ENCODE measurements at places on chromosomes 4 and X.

- DNase-seq = no peak
These were observed 204.6 kb downstream of the RTL9 start for GRCh38 chrX:110563282-110563681.

GRCh38 chr4:118348886-118349285, 3.9 kb downstream of the PRSS12 start:
- no peak for DNase-seq

GRCh38 chrX:120235284-120235683, 15.3 kb upstream of the ZBTB33 start:
- no peak for DNase-seq

- DNase-seq = no peak
These were observed 60.9 kb downstream of the CAMK2D start for GRCh38 chr4:113700602-113701150.

DNA sequence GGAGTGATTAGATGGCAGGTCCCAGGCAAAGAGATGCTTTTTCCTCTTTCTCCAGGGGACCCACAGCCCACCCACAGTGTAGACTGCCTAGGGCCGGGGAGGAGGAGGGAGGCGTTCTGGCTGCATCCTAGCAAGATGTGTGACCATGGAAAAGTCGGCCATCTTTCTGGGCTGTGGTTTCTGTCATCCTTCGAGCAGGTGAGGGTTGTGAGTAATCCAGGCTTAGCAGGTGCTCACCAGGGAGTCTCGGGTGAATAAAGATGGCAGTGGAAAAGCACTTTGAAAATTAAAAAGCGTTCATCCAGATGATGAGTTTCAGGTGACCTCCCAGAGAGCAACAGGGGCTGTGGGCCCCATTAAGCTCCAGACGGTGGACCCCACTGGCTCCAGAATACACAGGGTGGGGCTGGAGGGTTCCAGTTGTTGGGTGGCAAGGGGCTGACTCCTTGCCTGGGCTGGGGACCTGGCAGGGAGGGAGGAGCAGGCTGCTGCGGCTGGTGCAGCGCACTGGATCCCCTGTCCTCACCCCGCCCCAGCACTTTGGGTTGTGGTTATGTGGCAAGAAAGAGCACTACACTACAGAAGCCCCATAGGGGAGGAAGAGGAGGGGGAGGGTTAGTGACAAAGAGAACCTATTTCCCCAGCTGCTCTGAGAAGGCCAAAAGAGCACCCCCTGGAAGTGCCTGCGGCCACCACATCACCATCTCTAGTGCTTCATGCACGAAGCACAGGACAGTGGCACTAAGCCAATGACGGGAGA, 23.7 kb downstream of the ELF4 start:
- DNase-seq = peak; percentile 30

DNA sequence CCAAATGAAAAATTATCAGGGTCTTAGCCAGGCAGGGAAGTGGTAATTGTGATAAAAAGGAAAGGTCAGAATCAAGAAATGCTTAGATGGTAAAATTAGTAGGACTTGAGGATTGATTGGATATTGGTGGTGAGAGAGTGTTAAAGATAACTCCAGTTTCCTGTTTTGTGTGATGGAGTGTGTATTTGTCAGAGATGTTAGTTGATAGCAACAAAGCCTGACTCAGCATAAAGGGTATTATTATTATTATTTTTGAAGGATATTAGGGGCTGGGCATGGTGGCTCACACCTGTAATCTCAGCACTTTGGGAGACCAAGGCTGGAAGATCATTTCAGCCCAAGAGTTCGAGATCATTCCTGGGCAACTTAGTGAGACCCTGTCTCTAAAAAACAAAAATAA, 23.6 kb upstream of the OGT start:
- no peak for DNase-seq

DNA sequence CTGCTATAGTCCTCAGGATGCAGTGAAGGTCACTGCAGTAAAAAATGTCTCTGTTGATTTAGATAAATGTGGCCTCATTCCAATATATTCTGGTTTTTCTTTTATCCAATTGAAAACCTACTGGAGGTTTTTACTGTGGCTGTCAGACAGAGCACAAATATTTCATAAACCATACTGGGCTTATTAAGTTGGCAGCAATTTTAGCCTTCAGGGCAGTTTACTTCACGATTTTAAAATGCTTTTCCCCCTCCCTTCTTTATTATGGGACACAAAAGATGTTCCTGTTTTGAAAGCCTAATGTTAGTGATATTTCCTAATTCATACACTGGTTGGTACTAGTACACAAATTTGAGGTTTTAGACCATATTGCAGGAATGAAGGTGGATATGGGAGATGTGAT, 939.4 kb downstream of the C4orf33 start:
- no peak for DNase-seq

DNA sequence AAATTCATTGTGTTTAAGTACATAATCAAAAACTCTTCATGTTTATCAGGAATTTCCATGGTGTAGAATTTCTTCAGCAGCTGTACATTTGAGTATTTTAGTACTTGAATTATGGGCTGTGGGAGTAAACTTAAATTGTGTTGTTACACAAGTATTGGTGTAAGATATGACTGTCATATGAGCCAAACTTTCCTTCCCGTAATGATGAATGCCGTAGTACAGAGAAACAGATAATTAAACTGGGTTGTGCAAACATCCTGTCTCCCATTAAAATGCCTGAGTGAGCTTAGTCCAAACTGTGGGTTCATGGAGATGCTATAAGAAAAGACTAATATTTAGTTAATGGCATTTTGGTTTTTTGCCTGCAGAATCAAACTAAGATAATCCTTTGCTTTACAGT, 159.2 kb downstream of the SLC4A4 start:
- DNase-seq = no peak

DNA sequence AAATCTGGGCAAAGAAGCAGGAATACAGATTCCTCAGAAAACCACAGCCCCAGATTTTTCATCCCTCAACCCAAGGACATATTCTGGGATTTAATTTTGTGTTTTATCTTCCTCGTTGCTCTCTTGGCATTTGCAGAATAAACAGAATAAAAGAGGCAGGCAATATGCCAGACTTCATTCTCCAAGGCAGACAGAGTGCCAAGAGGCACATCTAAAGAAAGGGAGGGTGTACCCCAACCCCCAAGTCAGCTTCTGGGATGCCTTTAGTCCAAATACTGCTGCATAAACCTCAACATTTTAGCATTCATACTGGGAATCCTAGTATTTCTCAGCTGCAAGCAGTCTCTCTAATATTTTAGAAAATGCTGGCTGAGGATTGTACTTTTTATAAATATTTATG, 629.2 kb downstream of the KLHL13 start:
- DNase-seq = no peak

GRCh38 chrX:125810856-125811255, 355.2 kb downstream of the DCAF12L2 start:
- DNase-seq = no peak

Data from stimulated activated CD8-positive, alpha-beta memory T cell treated with anti-CD3 and anti-CD28 coated beads, Interleukin-15, amount 100 ng/mL, for 1 hour (primary cell).